HS-27A (cell line): ENCODE measurements at places on chromosomes 3 and 15.

- no peak for DNase-seq
These were observed 65.0 kb downstream of the EXOG start for GRCh38 chr3:38560996-38561717.

DNA sequence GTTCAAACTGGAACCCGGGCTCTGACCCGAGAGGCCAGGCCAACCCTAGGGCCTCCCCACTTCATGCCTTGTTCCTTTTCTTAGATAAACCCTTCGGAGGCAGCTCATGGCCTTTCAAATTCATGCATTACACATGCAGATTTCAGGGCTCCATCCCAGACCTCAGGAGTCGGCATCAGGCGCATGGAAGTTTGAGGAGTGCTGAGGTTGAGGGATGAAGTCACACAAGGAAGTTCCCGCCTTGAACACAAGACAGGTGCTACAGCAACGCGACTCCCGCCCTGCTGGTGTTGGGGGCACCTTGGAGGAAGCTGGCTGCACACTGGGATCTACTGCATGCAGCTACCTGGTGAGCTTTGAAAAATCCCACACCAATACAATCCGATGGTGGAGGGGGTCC is 245.2 kb upstream of the LYSMD4 start:
- DNase-seq: no peak

GRCh38 chr3:142027735-142028134 is 121.6 kb downstream of the TFDP2 start:
- DNase-seq: no peak

- DNase-seq: peak; percentile 78
These were observed 53.9 kb downstream of the RLBP1 start for GRCh38 chr15:89167267-89168176.

- no peak for DNase-seq
These were observed 1305.8 kb downstream of the ROBO1 start for GRCh38 chr3:78462021-78462420.

- DNase-seq: no peak
These were observed 505.2 kb downstream of the SHQ1 start for GRCh38 chr3:72343078-72343477.
